ENCODE measurements at places on chromosomes 4 and X. TPM values are rescaled to one million over a fixed set of nuclear protein-coding genes. Genes with fewer than 3 reads are reported as not detected.

KLF8 gene
- 3.3 TPM for total RNA-seq

KIAA1210 gene
- total RNA-seq: not detected

DMRTC1B gene
- total RNA-seq: not detected

OTC gene
- 0.58 TPM for total RNA-seq

WAS gene
- 2.3 TPM for total RNA-seq

HTRA3 gene
- total RNA-seq: 119 TPM

GRCh38 chr4:146154057-146154456, 21.5 kb upstream of the LSM6 start:
- DNase-seq: no peak

DNA sequence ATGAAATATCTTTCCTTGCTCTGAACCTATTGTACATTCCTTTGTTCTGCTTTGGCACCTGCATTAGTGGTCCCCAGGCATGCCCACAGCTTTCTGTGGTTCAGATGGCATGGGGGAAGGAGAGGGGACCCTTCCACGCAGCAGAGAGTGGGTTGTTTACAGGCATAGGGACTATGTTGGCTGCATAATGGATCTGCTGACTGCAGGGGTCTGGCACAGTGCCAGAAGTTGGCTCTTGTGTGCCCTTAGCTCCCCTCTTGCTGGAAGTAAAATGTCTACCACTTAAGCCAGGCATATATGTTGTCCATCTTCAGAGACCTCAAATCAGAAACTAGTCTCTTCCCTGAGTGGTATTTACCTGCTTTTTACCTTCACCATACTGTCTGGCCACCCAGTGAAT, 651.9 kb upstream of the PCDH7 start:
- DNase-seq: no peak

GRCh38 chr4:145546175-145546915, 64.7 kb downstream of the SMAD1 start:
- no peak for DNase-seq

- peak; percentile 27 for DNase-seq
Measured at GRCh38 chr4:7434766-7435150, at the start of gene PSAPL1. PSAPL1 (minus strand) TSS chr4:7434930; CDS start chr4:7434879, 51 bp downstream.

DNA sequence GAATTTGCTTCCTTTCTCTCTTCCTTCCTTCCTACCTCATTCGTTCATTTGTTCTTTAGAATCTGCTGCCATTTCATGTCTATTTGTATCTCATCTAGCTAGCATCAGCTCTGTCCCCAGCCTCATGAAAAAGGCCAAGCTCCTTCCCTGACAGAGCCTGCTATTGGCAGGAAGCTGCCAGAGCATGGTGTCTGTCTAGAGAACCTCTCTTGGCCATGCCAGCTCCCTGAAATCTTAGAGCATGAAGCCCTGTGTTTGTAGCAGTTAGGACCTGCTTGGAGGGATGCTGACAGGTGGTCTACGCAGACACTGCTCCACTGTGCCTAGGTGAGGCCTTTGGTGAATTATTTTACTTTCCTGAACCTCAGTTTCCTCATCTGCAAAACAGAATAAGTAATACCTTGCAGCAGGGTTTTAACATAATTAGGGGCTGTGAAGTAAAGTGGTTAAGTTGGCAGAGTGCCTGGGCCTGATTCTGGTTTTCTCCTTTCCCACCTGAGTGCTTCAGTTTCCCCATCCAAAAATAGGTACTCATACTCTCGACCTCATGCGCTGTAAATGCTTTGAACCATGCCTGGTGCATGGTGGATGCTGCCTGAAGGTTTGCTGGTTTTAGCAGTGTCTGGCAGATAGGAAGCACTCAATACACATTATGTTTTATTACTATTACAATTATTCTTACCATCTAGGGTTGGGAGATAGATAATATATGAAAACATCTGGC, 4.7 kb downstream of the PTTG2 start:
- no peak for DNase-seq

GRCh38 chr4:57219431-57219830, 109.2 kb upstream of the IGFBP7 start:
- no peak for DNase-seq

DNA sequence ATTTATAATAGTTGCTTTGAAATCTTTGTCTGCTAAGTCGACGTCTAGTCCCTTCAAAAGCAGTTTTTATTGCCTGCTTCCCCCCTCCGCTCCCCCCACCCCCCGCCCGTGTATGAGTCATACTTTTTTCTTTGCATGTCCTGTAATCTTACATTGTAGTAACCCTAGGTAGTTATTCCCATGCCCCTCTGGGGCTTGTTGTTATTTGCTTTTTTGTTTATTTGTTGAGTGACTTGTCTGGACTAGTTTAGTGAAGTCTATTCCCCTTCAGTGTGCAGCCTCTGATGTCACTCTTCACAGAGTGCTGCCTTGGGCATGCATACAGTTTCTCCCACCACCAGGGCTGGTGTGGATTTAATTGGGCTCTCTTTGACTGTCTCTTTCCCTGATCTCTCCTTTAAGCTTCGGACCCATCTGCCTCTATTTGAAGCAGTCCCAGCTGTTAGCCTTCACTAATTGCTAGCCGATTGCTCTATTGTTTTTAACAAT, 86.2 kb downstream of the PPEF1 start:
- no peak for DNase-seq

DNA sequence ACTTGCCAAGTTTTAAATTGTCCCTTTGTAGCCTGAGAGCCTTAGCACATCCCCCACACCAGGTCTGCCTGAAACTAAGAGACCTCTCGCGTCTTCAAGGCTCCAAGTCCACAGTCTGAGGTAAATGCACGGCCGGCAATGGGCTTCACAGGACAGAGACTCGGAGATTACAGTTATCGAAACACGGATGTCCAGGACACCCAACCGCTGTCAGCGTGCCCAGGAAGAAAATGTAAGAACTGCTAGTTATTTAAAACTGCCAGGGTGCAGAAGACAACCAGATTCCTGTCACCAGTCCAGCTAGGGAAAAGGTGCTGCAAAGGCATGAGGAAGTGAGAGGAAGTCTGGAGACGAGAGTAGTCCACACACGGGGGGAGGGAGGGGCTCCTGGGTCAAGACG, 28.9 kb downstream of the ZNF827 start:
- DNase-seq: no peak

DNA sequence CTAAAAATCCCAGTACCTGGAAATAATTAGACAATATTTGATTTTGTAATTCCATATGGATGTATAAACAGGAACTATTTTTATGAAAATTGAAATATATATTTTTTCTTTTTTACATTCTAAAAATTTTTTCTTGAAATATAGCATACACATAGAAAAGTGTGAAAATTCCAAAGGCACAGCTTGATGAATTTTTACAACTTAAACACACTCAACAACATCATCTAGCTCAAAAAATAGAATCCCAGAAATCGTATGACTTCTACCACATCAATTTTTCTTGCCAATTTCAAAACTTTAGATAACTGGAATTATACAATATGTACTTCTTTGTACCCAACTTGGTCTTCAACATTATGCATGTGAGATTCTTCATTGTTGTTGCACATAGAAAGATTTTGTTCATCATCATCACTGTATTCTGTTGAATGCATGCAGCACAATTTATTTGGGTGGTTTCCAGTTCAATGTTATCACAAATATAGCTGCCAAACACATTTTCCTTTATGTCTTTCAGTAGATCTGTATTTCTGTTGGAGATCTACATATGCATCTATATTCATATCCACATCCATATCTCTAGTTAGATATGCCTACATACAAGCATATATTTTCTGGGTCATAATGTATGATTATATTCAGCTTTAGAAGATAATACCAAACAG, 340.7 kb upstream of the SLIT2 start:
- DNase-seq: no peak

GRCh38 chr4:107736924-107737448, 17.0 kb upstream of the PAPSS1 start:
- DNase-seq: no peak

GRCh38 chr4:153166716-153167501, 37.3 kb upstream of the TRIM2 start:
- DNase-seq: no peak

All from left ventricle myocardium inferior (tissue), 1 donor.